Activated naive CD8-positive, alpha-beta T cell treated with anti-CD3 and anti-CD28 coated beads, Interleukin-2, amount 50 U/mL, for 16 hours (primary cell): ENCODE measurements at places on chromosomes 6 and 20.

- DNase-seq: no peak
Observed at GRCh38 chr6:167788563-167788903, 38.2 kb upstream of the AFDN start.

DNA sequence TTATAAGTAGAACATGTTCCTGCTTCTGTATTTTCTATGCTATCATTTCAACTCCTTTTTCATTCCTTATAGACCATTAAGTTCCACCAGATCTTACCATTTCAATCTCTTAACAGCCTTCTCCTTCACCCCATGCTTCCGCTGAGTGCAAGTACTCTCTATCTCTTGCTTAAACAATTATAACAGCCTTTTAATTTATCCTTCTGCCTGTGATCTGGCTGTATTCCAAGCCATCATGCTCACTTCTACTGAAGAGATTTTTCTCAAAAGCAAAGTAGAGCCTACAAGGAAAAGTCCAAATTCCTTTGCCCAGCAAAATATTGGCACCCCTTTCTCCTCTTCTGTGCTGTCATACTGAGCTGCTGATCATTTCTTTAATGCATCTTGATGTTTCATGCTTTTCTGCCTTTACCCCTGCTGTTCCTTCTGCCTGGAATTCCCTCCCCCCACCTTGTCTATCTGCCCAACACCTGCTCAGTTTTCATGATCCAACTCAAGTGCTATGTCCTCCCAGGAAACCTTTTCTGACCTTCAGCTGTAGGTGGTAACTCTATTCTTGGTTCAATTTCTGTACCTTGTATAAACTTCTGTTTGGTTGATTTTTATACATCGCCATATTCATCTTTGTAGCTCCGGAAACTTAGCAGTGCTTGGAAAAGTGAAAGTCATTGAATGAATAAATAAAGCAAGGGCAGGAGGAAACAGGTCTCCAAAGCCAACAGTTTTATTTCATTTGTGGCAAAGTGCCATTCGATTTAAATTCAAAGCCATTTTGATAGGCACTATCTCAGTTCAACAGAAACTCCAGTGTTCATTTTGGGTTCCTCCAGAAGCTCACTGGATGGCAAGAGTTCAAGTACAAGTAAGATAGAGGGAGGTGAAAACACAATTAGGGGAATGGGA, 10.5 kb upstream of the BMP2 start:
- DNase-seq: no peak

GRCh38 chr6:149820506-149820905, 43.7 kb downstream of the LRP11 start:
- no peak for DNase-seq

GRCh38 chr20:46359233-46359751, 47.1 kb downstream of the ELMO2 start:
- no peak for DNase-seq

- no peak for DNase-seq
Observed at GRCh38 chr20:8726460-8726859, 342.4 kb upstream of the PLCB4 start.

- no peak for DNase-seq
Observed at GRCh38 chr6:139743664-139744437, 369.4 kb upstream of the CITED2 start.

DNA sequence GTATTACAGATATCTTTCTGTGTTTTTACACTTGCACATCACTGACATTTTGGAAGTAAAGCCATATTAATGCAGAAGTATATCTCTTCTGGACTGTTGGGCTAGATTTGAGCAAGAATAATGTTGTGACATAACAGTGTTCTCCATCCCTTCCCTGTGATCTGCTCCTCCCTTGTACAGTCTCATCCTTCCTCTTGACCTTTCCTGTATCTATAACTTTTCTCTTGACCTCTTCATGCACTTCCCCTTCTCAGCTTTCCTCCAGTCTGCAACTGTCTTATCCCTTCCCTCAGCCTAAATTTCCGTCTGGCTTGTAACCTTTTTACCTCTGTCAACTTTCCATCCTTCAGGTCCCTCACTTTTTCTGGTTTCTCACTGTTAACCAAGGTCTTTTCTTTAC, 29.8 kb downstream of the NCOA3 start:
- DNase-seq: no peak

DNA sequence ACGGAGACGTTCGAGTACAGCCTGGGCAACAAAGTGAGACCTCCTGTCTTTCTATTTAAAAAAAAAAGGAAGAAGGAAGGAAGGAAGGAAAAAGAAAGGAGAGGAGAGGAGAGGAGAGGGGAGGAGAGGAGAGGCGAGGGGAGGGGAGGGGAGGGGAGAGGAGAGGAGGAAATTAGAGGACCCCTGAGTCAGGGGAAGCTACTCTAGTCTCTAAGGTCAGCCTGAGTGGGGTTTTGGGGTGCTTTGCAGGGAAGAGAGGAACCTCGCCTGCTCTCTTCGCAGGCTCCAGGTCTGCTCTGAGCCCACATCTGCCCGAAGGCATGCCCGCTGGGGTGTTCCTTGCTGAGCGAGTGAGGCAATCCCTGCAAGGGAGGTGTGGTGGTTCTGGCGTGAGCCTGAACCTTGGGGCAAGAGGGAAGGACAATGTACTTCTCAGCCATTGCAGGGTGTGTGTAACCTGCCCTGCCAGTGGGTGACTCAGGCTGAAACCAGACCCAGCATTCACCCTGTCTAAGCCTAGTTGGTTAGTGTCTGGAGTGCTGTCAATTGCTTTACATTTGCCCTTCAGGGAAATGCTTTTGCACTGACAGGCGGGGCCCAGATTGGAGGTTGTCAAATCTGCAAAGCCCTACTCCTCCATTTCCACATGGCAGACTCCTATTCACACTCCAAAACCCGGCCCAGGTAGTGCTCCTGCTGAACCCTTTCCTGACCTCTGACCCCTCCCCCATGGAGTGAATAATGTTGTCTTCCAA, 15.3 kb upstream of the MMP9 start:
- DNase-seq: no peak

GRCh38 chr6:115999235-115999634, 61.5 kb downstream of the FRK start:
- DNase-seq: no peak

DNA sequence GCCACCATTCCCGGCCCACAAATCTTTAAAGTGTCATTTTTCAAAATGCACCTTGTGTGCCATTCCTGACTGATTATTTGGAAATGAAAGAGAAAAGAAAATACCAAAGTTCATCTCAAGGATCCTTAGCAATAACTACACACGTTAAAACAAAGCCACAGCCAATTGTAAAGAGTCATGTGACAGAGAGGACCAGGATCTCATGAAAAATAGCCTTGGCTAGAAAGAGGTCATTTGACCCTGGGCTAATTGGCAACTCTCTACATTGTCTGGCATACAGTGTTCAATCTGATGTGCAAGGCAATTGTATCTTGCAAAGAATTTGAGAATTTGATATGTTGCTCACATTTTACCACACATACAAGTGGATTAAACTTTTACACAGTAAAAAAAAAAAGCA, 31.6 kb upstream of the HLA-G start:
- no peak for DNase-seq

DNA sequence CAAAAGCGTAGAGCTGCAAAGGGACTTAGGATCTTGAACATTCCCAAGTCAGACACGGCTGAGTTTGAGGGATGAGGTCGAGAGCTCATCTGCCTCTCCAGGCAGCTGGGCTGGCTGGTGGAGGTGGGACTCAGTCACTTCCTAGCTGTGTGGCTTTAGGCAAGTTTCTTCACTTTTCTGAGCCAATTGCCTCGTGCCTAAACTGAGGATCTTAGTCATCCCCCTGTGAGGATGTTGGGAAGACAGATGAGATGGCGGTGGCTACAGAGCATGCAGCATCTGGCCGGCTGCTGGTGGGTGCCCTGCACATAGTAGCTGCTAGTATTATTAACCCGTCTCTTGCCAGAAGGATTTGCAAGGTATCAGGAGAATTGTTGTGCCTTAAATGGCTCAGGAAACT, 27.5 kb downstream of the TFAP2C start:
- no peak for DNase-seq

DNA sequence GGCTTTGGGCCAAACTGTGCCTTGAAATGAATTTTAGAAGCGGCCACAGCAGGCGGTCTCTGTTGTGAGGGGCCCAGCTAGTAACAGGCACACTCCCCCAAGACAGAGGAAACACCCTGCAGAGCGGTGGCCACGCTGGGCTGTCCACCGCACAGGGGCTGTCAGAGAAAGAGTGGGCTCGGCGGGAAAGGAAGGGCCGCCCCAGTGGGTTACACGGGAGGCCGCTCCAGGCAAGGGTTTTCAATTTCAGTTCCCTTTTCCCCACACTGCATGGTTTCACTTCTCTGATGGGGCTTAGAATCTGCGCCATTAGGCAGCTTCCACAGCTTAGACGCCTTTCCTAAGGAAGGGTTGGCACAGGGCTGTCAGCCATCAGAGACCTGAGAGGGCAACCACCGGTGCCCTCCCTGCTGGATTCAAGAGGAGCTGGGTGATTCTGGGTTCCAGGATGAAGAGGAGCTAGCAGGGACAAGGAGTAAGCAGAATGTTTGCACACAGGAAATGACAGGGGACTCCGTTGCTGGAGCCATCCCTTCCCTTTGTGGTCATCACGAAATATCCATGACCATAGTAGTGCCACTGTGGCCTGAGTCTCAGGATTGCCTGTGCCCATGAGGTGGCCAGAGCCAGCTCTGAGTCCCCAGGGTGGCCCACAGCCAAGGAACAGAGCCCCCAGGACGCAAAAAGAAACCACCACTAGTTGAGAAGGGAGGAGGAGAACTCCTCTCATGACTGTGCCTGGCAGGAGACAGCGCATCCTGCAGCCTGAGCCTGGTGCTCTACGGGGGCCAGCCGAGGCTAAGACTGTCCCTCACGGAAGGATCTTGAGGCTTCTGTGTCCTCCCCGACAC, 282.7 kb downstream of the NRN1 start:
- DNase-seq: no peak

GRCh38 chr6:83884523-83884922, 25.0 kb downstream of the CYB5R4 start:
- DNase-seq: no peak

GRCh38 chr6:125752773-125753172, 3.3 kb downstream of the HEY2 start:
- DNase-seq: no peak

- no peak for DNase-seq
Observed at GRCh38 chr20:57312138-57312537, 17.5 kb upstream of the SPO11 start.

- no peak for DNase-seq
Observed at GRCh38 chr20:25022680-25023079, 30.1 kb upstream of the APMAP start.

DNA sequence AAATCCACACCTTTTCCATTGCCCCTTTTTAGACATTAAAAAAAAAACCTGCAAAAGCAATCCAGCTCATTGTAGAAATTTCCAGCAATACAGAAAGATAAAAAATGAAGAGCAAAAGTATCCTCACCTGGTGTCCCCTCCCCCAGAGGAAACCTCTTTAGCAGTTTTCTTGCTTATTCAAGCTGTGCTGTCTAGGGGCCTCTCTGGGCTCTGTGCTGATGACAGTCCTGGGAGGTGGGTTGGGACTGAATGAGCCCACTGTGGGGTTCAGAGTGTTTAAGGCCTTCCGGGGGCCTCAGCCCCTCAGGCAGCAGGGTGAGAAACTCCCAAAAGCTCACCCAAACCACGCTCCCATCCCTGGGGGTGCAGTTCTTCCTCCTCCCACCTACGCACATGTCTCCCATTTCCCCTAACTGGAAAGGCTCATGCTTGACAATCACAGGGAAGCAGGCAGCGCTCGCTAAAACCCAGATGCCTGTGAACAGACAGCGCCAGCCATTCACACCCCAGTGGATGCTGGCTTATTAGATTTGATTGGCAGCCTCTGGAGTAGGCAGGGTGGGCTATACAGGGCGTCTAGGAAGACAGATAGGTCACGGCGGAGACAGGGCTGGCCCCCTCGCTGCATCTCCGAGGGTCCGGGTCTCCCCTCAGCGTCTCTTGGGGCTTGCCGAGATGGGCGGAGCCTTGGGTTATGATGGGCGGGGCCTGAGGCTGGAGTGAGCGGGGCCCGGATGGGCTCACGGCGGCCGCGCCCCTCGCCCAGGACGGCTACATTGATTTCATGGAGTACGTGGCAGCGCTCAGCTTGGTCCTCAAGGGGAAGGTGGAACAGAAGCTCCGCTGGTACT, 4.6 kb downstream of the GUCA1A start:
- DNase-seq: no peak

DNA sequence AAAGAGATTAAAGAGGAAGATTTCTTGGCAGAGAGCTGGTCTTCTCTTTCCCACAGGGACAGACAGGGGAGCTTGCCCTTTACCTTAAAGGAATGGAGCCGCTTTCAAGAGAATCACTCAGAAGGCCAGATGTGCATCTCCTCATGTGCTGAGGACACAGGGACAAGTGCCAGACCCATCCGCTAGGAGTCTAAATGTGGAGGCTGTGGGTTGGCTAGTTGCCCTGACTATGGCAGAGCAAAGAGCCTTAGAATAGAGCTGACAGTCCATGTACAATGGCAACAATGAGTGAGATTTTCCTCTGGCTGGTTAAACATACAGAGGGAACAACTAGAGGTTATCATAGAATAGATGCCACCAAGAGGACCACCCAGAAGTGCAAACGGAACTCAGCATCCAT, 7.3 kb upstream of the DOK5 start:
- DNase-seq: no peak
